ENCODE measurements at places on chromosomes 11 and 22.

GRCh38 chr11:2919188-2919587 lies 10.0 kb downstream of the PHLDA2 start:
- no peak overlapping the region for H3K4me3 ChIP-seq
- DNase-seq: no peak
- peaks cover 10% of the 10 kb centered on the region for H3K4me1 ChIP-seq
- H3K27ac ChIP-seq: no peak overlapping the region
- no peaks in the 10 kb centered on the region for H3K36me3 ChIP-seq

DNA sequence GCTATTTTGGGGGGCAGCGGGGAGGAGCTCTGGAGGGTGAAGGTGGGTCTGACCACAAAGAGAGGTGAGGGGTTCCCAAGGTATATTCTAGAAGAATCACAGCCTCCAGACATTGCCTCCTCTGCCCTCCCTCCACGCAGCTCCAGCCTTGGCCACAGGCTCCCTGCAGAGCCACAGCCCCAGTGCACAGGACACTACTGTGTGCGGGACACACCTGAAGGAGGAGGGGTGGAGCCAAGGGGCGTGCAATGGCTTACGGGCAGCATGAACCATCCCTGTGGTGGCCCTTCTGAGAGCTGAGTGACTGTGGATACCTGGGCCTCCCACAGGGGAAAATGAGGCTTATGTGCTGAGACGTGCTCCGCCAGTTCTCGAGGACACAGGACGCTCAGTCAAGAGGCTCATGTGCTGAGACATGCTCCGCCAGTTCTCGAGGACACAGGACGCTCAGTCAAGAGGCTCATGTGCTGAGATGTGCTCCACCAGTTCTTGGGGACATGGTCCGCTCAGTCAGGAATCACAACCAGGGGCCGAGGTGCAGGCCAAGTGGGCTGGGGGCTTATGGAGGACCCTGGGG lies 417.3 kb downstream of the SHANK2 start:
- H3K27me3 ChIP-seq: no peaks in the 10 kb centered on the region
- no peak overlapping the region for H3K4me3 ChIP-seq
- H3K27ac ChIP-seq: no peak overlapping the region
- DNase-seq: no peak
- H3K4me1 ChIP-seq: no peaks in the 10 kb centered on the region

GRCh38 chr22:50323900-50324299 lies 2.9 kb downstream of the DENND6B start:
- H3K27ac ChIP-seq: no peak overlapping the region
- no peaks in the 10 kb centered on the region for H3K36me3 ChIP-seq
- no peaks in the 10 kb centered on the region for H3K27me3 ChIP-seq
- H3K4me3 ChIP-seq: no peak overlapping the region

DNA sequence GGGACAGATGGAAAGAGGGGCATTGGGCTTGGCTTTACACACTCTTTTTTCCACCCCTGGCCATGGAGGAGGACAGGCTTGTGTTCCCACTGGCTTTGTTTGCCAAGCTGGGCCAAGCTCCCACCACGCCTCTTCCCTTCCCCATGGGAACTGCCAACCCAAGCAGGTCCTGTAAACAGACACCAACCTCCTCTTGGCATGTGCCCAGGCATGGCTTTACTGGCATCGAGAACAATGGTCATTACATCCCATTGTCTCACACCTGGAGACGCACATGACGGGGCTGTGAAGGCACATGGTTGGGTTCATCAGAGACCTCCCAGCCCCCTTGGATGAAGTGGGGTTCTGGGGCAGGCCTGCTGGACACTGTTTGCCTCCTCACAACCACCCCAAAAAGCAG lies 11.7 kb downstream of the SEC14L3 start:
- no peak for DNase-seq
- H3K4me3 ChIP-seq: no peak overlapping the region
- peaks cover 10% of the 10 kb centered on the region for H3K27me3 ChIP-seq

- DNase-seq: no peak
- no peaks in the 10 kb centered on the region for H3K27me3 ChIP-seq
- peaks cover 14% of the 10 kb centered on the region for H3K4me1 ChIP-seq
- H3K4me3 ChIP-seq: no peak overlapping the region
These were observed 15.0 kb upstream of the GNB1L start for GRCh38 chr22:19869497-19870152.

Data from osteocyte (in vitro differentiated cells).